ENCODE measurements at places on chromosomes 11 and 22.
A peak's percentile ranks its signal among the peaks of the same experiment; 100 is the strongest.

- no peak for DNase-seq
Measured at GRCh38 chr22:36544107-36544620, 15.2 kb upstream of the EIF3D start.

DNA sequence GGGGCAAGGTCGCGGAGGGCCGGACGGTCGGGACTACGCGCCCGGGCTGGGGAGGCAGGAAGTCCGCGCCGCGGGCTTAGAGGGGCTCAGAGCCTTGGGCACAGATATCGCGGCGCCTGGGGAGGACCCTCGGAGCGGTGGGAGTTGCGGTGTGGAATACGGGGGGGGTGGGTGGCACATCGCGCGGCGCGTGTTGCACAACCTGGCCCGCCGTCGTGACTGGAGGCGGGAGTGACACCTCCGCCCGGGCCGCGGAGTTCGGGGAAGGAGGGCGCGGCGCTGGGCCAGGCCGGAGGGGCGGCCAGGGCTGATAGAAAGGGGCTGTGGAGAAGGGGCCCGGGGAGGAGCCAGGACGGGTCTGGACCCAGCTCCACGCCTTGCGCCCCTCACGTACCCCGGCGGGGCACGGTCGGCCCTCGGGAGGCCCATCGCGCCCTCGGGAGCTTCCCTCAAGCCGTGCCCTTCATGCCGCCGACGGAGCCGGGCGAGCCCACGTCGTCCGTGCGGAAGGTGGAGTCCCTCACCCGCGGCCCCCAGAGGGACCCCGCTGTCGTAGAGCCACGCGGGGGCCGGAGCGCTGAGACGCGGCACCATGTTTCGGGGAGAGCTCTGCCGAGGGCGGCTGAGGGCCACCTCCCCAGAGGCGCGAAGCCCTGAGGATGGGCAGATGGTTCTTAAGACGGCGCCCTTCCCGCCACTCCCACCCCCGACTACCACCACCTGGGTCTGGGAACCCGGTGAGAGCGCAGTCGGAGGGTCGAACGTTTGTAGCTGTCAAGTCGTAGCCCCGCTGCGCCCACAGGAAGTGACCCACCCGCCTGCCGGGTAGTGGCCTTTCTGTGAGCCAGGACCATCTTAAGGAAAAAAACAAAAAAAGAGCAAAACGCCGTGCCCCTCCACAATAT is 729 bp downstream of the IL17RA start:
- DNase-seq, result no peak

DNA sequence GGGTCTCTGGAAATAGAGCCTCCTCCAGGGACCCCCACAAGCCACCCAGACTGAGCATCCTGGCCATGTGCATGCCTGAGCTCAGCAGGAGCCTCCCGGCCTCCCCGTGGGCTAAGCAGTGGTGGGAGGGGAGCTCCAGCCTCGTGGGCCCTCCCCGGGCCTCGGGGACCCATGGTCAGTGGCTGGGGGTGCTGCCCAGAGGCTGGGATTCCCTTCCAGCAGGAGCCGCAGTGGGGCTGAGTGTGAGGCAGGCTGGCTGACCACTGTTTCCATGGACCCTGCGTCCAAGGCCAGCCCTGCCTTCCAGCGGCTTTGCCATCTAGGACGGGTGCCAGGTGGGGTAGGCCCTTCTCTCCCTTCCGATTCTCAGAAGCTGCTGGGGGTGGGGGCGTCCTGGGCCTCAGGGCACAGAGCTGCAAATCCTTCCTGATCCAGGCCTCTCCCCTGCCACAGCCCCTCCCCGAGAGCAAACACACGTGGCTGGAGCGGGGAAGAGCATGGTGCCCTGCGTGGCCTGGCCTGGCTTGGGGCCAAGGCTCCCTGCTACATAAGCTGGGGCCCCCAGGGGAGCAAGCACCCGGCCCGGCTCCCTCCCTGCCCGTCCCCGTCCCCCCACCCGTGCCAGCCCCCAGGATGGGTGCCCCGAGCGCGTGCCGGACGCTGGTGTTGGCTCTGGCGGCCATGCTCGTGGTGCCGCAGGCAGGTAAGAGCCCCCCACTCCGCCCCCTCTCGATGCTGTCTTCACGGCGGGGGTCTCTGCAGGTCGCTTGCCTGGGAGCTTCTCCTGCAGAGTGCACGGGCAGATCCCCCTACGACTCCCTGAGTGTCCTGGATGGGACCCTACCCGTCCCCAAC is at the start of gene MUC5B:
Gene MUC5B, plus strand, starts transcription at position 576 of the 855 bp plus-strand sequence. Its CDS starts 58 bp downstream, at position 634.
- DNase-seq, result no peak

DNA sequence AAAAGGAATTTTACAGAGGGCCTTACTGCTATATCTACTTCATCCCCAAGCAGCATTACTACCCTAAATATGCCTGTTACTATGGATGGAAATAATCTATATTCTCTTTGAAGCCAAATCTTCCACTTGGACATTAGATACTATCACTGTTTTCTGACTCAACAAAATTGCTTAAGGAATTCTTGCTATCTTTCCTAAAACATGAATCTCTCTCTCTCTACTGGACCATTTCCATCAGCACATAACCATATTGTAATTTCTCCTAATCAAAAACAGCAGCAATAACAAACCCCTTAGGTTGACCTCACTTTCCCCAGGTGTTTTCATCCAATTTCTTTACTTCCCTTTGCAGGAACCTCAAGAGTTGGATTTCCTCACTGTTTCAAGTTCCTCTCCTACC is 67.9 kb upstream of the BLID start:
- DNase-seq, result no peak

DNA sequence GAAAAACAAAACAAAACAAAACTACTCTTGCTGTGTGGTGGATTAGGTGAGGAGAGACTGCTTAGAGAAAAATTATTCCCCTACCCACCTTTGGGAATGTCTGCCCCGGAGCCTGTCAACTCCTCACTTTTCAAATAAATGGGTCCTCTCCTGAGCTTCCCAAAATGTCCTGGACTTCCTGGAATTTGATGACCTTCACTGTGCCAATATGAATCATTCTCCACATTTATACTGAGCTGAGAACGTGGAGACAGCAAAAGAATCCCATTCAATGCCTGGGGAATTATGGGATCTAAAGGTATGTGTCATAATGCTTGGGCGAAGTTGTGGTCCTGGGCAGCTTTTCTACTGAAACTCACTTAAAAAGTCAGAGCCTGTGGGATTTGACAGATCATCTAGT is 136.8 kb downstream of the KIF18A start:
- DNase-seq, result no peak

DNA sequence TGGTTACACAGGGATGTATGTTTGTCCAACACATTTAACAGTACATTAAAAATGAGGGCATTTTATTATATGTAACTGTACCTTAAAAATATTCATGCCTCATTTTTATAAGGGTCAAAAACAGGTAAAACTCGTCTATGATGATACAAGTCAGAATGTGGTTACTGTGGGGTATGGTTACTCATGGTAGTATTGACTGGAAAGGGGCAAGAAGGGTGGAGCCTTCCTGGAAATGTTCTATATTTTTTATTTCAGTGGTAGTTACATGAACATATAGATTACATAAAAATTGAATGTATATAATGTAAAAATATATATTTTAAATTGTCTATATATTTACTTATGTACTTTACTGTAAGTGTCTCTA is 99.8 kb downstream of the STIM1 start:
- no peak for DNase-seq

DNA sequence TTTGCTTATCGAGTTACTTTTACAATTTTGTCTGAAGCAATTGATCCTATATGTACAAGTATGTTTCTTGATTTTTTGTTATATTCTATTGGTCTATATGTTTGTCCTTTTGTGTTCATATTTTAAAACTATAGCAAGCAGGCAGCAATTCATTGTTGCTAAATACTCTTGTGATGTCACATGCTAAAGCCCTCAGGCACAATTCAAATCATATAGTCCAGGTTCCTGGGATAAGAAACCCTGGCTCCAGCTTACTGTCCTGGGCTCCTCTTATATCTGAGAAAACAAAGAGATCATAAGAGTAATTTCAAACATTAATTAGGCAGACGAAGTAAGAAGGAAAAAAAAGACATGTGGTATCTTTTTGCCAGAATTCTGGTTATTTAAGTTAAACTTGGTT is 6.6 kb upstream of the CCDC83 start:
- DNase-seq, result no peak

DNA sequence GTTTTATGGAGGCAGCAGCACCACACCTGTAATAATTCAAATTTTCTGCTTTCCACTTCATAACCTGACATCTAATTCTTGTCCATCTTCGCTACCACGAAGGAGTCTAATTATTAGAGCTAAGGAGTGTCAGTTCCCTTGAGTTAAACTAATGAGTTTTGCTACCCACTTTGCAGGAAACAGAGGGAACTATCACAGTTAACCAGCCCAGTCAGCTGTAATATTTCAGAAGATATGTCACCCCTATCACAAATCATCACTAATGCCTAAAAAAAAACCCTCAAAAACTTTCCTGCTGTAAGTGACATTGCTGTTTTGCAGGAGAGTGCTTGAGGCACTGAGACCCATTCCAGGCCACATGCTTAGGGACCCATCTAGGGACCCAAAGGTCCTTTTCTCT is 8.4 kb downstream of the TECTA start:
- DNase-seq, result no peak

DNA sequence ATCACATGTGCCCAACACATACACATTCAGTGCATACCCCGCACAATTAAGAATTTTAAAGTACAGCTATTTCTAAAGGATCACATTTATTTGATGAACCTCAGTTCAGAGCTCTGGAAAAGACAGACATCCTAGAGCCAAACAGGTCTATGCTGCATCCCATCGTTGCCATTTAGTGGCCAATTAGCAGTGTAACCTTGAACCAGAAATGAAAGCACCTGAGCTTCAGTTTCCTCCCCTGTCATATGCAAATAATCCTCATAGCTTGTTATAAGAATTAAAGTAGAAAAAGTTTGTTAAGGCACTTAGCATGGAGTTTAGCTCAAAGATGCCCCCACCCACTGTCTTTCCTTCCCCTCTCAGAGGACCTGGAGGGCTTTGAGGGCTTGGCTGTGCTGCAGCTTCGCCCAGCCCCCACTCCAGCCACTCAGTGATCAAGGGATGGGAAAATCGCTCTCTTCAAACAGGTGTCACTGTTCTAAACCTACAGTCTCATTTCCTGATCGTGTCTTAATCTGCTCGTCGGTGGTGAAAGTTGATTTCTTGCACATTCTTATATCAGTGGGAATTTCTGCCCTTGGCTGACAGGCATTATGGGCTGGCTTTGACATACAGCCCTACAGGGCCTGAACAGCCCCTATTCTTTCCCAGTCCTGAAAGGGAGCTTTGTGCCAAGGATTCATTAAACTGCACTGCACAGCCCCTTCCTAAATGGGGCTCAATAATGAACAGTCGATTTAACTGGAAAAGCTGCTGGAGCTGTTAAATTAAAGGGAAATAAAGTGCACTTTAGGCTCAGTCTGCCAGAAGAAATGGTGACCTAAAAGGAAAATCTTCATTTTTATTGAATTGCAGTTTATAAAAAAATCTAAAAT is 23.3 kb upstream of the FAM181B start:
- DNase-seq, result peak; percentile 84

DNA sequence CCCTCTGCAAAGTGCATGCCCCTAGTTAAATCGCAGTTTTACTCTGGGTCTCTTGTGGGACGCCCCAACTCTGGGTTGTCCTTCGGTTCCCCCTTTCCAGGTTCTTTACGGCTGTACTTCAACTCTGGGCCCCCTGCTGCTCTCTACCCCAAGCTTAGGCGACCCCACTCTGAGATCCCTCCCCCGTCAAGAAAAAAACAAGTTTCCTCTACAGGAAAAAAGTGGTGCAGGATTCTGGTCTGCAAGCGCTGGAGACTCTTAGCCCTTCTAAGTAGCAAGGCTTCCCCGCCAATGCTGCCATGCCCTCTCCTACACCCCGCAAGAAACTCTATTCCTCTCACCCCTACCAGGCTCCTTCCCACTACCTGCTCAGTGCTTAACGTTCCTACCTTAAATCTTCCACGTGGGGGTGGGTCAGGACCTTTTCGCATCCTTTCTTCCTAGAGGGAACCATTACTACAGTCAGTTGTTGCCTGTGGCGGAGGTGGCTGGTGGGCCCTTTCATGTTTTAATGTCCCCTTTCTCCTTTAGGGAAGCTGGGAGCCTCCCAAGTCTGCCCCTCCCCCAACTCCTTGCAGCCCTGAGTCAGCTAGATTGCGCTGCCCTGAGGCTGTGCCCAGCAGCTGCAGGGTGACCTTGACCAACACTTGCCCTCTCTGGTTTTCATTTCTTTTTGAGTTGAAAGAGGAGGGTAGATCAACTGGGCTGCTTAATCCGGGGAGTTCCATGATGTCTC is 1.4 kb downstream of the NEFH start:
- DNase-seq, result no peak

DNA sequence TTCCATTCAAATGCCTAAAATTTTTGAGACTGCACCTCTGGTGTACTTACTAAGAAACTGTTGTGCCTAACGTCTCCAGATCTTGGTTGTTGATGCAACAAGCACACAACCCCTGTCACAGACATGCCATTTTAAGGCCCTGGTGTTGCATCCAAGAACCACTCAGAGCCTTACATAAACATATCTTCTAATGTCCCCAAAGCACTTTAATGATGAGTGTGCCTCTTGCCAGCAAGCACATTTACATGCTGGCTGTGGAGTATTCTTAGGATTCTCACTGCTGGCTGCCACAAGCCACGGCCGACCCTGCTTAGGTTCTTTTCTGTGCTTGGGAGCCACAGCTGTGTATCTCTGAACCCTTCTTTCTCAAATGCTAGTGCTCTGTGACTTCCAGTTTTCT is 201.4 kb downstream of the ADAMTS15 start:
- no peak for DNase-seq

DNA sequence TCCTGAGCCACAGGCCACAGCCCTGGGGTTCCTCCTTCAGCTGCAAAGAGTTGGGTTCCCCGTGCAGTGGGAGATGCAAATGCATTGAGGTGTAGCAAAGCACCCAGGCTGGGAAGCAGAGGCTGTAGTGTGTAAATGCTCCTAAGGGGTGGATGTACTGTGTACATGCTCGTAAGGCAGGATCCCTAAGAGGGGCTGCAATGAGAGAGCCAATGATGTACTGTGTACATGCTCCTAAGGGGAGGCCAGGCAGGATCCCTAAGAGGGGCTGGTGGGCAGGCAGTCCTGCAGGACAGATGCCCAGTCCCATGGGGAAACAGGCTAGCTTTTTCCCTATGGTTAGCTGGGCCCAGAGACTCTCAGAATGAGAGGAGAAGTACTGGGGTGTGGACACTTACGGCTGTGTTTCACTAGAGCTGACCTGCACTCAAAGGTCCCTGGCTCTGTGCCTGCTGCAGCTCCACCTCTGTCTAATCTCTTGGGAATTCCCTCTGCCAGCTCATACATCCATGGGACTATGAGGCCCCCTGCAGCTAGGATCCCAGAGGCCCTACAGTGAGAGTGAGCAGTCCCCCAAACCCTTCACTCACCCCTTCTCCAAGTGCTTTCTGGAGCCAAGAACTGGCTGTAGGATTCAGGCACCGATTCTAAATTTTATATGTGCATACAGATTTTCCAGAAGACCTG is 261.9 kb upstream of the LUZP2 start:
- DNase-seq, result no peak

GRCh38 chr11:59259047-59259446 is 46.3 kb upstream of the MPEG1 start:
- DNase-seq, result no peak

Measured in midbrain (tissue), 1 donor.